ENCODE measurements at places on chromosomes 7 and 10. TPM values are rescaled to one million over a fixed set of nuclear protein-coding genes. Genes with fewer than 3 reads are reported as not detected.

- no peaks in the 10 kb centered on the region for H3K27me3 ChIP-seq
- no peak overlapping the region for H3K4me3 ChIP-seq
- H3K36me3 ChIP-seq, result no peaks in the 10 kb centered on the region
- no peak for DNase-seq
- peak overlapping the region; percentile 25 for H3K27ac ChIP-seq
Observed at GRCh38 chr7:17546189-17546588, 247.7 kb downstream of the AHR start.

GRCh38 chr10:14184841-14185315 is 145.8 kb downstream of the FRMD4A start:
- no peaks in the 10 kb centered on the region for H3K27me3 ChIP-seq
- no peaks in the 10 kb centered on the region for H3K36me3 ChIP-seq
- H3K4me1 ChIP-seq, result no peaks in the 10 kb centered on the region
- H3K4me3 ChIP-seq, result no peak overlapping the region

- H3K36me3 ChIP-seq, result no peaks in the 10 kb centered on the region
- DNase-seq, result peak; percentile 56
- H3K27me3 ChIP-seq, result peaks cover 3% of the 10 kb centered on the region
- H3K4me1 ChIP-seq, result no peaks in the 10 kb centered on the region
Observed at GRCh38 chr7:93575555-93576399, 1.3 kb upstream of the CALCR start.

- H3K27ac ChIP-seq, result no peak overlapping the region
- no peaks in the 10 kb centered on the region for H3K36me3 ChIP-seq
- no peaks in the 10 kb centered on the region for H3K27me3 ChIP-seq
- no peaks in the 10 kb centered on the region for H3K4me1 ChIP-seq
- H3K4me3 ChIP-seq, result no peak overlapping the region
Observed at GRCh38 chr10:69807122-69807521, 5.4 kb downstream of the COL13A1 start.

DNA sequence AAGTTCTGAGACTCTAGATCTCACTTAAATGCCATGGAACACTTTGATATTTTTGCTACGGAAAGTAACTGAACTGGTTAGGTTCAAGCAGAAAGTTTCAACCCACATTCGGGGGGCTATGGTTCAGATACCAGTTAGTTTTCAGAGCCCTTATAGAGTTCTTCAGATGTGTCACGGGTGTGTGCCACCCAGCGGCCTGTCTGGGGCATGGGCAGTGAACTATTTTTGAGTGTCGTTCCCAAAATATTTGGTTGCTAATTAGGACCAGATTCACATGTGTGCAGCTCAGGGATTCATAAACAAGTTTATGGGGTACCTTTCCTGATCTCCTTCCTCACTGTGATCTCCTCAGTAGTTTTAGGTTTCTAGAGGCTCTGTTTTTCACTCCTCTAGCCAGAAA is 271.9 kb downstream of the C7orf25 start:
- no peaks in the 10 kb centered on the region for H3K27me3 ChIP-seq
- H3K36me3 ChIP-seq, result no peaks in the 10 kb centered on the region
- no peak overlapping the region for H3K4me3 ChIP-seq
- H3K27ac ChIP-seq, result no peak overlapping the region
- no peaks in the 10 kb centered on the region for H3K4me1 ChIP-seq

ZNF679 gene
- total RNA-seq, result not detected

GRCh38 chr10:107453561-107453960 is 289.1 kb upstream of the SORCS1 start:
- no peaks in the 10 kb centered on the region for H3K27me3 ChIP-seq
- H3K27ac ChIP-seq, result no peak overlapping the region
- H3K36me3 ChIP-seq, result no peaks in the 10 kb centered on the region

DNA sequence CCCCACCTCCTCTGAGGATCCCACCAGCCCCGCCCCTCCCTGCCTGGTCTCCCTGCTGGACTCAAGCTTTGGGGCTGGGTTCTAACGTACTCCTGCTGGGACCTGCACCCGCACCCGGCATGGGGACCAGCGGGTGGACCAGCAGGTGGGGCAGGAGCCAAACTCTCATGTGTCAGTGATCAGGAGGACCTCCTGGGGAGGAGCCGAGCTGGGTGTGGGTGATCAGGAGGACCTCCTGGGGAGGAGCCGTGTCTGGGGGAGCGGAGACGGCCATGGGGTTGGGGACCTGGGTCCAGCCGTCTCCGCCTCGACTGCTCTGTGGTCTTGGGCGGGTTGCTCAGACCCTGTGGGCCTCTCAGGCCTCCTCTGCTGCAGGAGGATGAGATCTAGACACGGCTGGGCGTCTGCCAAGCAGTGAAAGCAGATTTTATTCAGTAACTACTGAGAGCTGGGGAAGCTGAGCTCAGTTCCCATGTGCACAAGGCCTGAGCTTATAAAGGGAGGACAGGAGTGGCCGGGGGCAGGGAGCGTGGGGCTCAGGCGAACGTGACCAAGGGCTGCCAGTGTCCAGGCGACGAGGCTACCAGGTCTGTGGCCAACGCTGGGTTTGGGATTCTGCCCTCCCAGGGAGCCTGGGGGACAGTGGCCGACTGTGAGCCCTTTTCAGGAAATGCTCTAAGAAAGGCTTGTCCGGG is 33.6 kb upstream of the UTF1 start:
- H3K4me1 ChIP-seq, result no peaks in the 10 kb centered on the region
- H3K36me3 ChIP-seq, result no peaks in the 10 kb centered on the region
- H3K27me3 ChIP-seq, result no peaks in the 10 kb centered on the region
- no peak overlapping the region for H3K4me3 ChIP-seq

ANKRD2 gene
- total RNA-seq, result 204 TPM

DNA sequence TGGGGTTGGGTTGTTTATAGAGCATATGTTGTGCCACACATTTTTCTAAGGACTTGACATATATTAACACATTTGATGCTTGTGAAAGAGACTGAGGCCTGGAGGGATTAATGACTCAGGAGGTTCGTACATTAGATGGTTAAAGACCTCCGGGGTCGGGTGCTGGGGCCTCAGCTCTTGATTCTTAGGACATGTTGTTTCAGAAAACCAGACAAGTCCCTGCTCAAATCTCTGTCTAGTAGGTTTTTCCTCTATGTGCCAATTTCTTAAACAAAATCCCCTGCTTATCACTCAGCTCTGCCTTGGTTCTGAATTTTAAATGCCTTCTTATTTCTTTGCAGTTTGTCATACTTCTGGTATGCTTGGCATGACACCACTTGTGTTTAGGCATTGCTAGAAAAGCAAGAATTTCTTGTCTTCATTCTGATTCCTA is 5.8 kb downstream of the UPP1 start:
- no peak for DNase-seq
- peaks cover 37% of the 10 kb centered on the region for H3K36me3 ChIP-seq
- H3K27me3 ChIP-seq, result no peaks in the 10 kb centered on the region
- H3K4me1 ChIP-seq, result no peaks in the 10 kb centered on the region
- H3K4me3 ChIP-seq, result no peak overlapping the region

DNA sequence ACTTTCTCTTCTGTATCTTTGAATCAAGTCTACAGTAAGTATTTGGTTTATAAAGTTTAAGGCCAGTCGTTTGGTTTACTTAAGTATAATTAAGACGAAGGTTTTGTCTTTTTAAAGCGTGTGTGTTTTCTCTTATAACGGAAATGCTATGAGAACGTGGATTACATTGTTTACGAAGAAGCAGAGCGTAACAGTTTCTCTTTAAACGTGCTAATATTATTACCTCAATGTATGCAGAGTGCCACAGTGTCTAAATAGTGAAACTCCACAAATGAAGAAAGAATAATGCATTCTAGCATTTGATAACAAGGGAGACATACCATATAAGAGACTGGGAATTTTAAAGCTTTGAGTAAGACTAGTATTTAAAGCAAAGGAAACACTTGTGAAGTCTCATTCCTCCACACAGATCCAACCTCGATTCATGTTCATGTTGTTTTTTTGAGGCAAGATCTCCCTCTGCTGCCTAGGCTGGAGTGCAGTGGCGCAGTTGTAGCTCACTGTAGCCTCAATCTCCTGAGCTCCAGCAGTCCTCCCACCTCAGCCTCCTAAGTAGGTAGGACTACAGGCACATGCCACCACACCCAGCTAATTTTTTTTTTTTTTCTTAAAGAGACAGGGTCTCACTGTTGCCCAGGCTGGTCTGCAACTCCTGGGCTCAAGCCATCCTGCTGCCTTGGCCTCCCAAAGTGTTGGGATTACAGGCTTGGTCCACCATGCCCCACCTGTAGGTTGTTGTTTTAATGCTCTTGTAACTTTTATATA is 75.1 kb downstream of the ANKRD61 start:
- H3K27ac ChIP-seq, result peak overlapping the region; percentile 83
- H3K36me3 ChIP-seq, result peaks cover 3% of the 10 kb centered on the region
- no peaks in the 10 kb centered on the region for H3K27me3 ChIP-seq
- peak; percentile 43 for DNase-seq
- no peaks in the 10 kb centered on the region for H3K4me1 ChIP-seq

FAM24B gene
- 1.1 TPM for total RNA-seq

DNA sequence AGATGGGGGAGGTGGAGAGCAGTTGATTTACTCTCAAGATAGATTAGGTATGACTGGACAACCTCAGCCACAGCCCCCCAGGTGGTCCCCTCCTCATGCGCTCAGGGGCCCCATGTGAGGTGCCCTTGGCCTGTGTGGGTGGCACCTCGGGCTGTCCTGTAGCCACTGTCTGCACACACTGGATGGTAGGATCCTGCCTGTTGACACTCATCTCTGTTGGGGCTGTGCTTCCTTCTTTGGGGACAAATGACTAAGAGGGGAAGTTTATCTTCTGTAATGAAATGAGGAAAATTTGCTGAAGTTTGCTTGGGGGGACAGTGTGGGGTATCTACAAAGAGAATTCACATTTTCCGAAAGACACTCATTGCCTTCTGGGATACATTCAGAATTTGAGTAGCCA is 53.6 kb upstream of the ANTXRL start:
- H3K27ac ChIP-seq, result no peak overlapping the region
- H3K36me3 ChIP-seq, result no peaks in the 10 kb centered on the region
- H3K4me3 ChIP-seq, result no peak overlapping the region

OR2A5 gene
- total RNA-seq, result not detected

ANKRD30A gene
- not detected for total RNA-seq

WNT8B gene
- not detected for total RNA-seq

DNA sequence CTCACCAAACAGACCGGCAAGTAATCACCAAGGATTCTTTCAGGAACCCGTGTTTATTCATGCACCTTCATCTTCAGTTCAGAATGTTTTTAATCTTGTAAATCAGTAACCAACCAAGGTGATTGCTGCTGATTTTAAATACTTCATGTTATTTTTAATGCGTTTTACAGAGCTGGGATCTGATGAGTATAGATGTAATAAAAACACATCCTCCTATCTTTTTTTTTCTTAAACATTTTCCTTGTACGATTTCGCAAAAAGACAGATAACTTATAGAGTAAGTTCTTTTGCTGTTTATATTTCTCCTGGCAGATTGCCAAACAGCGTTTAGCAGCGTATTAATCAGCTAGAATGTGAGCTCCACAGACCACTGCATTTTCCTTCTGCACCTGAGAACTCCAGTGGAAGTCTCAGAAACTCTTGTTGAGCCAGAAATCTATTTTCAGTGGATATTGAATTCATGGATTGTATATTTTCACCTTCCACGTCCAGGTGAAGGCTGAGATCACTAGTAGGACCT is 397.8 kb upstream of the NRP1 start:
- DNase-seq, result no peak
- H3K27ac ChIP-seq, result no peak overlapping the region
- no peaks in the 10 kb centered on the region for H3K36me3 ChIP-seq
- H3K4me3 ChIP-seq, result no peak overlapping the region
- H3K4me1 ChIP-seq, result no peaks in the 10 kb centered on the region

GRCh38 chr10:43409385-43410109 is 561 bp upstream of the HNRNPF start:
- no peak for DNase-seq
- H3K4me1 ChIP-seq, result no peaks in the 10 kb centered on the region
- peak overlapping the region; percentile 98 for H3K27ac ChIP-seq

DNA sequence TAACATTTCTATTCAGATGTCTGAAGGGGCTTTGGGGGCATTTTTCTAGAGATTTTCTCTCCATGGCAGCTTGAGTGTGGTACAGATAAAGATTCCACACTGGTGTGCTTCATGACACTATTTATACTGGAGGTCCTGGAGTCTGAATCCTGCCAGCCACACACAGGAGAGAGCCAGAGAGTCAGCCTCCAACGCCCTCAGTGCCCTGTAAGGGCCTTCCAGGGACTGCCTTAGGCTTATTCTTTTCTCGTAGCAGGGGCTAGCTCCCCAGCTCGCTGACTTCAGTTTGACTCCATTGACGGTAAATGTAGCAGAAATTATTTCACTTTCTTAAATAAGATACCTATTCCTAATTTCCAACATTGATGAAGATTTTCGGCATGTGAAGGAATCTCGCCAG is 100.9 kb downstream of the VSTM2A start:
- no peaks in the 10 kb centered on the region for H3K36me3 ChIP-seq
- no peak overlapping the region for H3K4me3 ChIP-seq
- DNase-seq, result no peak
- H3K4me1 ChIP-seq, result no peaks in the 10 kb centered on the region
- no peak overlapping the region for H3K27ac ChIP-seq
- no peaks in the 10 kb centered on the region for H3K27me3 ChIP-seq

LRRTM3 gene
- total RNA-seq, result not detected

DNA sequence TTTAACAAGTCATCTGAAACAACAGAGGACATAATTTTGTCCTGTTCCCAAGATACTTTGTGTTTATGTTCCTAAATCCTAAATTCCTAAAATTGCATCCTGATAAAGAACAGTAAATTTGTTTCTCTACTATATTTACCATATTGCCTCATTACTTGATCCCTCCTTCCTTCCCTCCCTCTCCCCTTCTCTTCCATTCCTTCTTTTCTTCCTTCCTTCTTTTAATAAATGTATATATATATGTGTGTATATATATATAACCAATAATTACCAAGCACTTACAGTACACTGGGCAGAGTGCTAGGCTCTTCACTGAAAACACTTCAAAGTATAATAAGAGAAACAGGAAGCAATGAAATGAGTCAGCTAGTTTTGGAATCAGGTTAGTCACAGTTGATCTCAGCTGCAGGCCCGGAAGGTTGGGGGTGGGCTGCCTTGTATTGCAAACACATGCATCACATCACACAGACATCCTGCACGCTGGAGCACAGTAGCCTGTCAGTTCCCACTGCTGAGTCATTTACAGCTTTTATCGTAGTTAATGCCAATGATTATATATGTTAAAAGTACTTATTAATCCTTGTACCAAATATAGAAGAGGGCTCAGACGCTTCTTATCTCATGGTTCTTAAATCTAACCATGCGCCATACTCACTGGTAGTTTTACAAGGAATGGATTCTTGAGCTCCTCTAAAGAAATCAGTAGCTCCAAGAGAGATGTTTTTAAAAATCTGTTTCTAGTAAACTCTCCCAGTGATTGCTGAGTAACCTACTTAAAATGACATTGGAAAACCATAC is 551.7 kb downstream of the GRM8 start:
- no peaks in the 10 kb centered on the region for H3K27me3 ChIP-seq
- no peak overlapping the region for H3K27ac ChIP-seq
- DNase-seq, result no peak
- no peaks in the 10 kb centered on the region for H3K4me1 ChIP-seq
- no peak overlapping the region for H3K4me3 ChIP-seq

Measured in right atrium auricular region (tissue), 2 donors.